ENCODE measurements at places on chromosomes 2 and 18. TPM values are rescaled to one million over a fixed set of nuclear protein-coding genes. Genes with fewer than 3 reads are reported as not detected.
A peak's percentile ranks its signal among the peaks of the same experiment; 100 is the strongest.

DNA sequence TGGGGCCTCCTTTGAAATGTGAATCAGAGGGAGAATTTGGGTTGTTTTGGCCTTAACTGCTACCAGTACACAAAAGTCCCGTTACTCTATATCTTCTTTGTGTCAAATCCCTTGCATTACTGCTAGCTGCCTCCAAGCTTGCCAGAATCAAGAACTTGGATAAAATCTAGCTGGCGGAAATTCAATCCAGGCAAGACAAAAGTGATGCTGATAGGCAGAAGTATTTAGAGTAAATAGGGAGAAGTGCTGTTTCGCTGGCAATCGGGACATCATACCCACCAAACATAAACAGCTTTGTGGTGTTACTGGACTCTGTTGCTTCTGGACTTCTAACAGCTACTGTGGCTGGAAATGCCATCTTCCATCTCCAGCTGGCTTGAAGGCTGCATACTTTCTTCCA, 2.5 kb downstream of the IFIH1 start:
- no peak for DNase-seq
- H3K4me3 ChIP-seq: peak overlapping the region; percentile 87
- peaks cover 66% of the 10 kb centered on the region for H3K4me1 ChIP-seq
- no peaks in the 10 kb centered on the region for H3K27me3 ChIP-seq

DNA sequence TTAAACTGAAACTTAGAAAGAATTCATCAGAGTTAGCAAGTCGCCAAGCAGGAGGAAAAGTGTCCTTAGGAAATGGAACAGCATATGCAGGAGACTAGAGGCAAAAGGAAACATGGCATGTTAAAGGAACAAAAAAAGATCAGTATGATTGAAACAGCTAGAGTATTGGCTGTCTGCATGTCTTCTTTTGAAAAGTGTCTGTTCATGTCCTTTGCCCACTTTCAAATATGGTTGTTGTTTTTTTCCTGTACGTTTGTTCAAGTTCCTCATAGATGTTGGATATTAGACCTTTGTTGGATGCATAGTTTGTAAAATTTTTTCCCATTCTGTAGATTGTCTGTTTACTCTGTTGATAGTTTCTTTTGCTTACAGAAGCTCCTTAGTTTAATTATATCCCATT, 161.6 kb downstream of the NR4A2 start:
- no peak overlapping the region for H3K4me3 ChIP-seq
- H3K4me1 ChIP-seq: no peaks in the 10 kb centered on the region
- H3K36me3 ChIP-seq: no peaks in the 10 kb centered on the region
- no peak overlapping the region for H3K27ac ChIP-seq

DNA sequence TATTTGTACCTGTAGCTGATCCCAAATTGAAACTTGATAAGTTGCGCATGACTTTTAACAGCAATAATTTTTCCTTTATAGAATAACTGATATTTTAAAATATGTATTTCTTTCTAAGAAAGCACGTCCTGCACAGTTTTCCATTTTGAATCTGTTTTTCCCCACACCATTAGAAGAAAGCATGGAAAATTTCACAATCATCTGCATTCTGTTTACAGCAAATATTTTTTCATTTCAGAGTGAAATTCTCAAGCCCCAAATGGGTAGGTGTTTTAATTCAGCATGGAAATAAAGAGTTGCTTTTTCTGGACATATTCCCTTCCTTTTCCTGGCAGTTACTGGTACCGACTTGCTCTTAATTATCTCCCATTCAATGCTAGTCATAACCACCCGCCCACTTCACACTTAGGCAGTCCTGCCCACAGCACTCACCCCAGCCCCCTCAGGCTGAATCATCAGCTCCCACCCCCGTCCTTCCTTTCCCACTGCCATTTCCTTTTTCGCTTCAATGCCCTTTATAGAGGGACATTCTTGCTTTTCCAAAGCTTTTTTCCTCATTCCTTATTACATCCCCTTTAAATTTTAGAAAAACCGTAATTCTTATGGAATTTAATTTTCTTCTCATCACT, 89.2 kb upstream of the GLS start:
- DNase-seq: no peak
- peaks cover 2% of the 10 kb centered on the region for H3K36me3 ChIP-seq
- peak overlapping the region; percentile 86 for H3K27ac ChIP-seq
- H3K4me1 ChIP-seq: peaks cover 66% of the 10 kb centered on the region

- H3K27me3 ChIP-seq: peaks cover 9% of the 10 kb centered on the region
- no peaks in the 10 kb centered on the region for H3K36me3 ChIP-seq
- DNase-seq: no peak
Observed at GRCh38 chr2:109560265-109560664, 53.5 kb downstream of the SEPTIN10 start.

DNA sequence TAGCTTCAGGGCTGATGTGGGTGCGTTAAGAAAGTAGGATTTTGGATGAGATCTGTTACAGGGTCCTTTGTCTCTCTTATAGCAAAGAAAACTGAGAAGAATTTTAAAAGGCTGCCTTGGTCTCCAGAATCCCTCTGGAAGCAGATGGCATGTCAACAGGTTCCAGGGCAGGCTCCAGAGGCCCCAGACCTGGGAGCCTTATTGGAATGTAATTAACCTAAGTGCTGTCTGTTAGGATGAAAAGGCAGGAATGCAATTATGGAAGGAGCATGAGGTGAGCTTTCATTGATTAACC, 97.2 kb upstream of the PKDCC start:
- H3K36me3 ChIP-seq: no peaks in the 10 kb centered on the region
- H3K4me3 ChIP-seq: no peak overlapping the region
- no peak overlapping the region for H3K27ac ChIP-seq
- no peaks in the 10 kb centered on the region for H3K4me1 ChIP-seq
- no peak for DNase-seq

The ITGB6 gene
- total RNA-seq: not detected

DNA sequence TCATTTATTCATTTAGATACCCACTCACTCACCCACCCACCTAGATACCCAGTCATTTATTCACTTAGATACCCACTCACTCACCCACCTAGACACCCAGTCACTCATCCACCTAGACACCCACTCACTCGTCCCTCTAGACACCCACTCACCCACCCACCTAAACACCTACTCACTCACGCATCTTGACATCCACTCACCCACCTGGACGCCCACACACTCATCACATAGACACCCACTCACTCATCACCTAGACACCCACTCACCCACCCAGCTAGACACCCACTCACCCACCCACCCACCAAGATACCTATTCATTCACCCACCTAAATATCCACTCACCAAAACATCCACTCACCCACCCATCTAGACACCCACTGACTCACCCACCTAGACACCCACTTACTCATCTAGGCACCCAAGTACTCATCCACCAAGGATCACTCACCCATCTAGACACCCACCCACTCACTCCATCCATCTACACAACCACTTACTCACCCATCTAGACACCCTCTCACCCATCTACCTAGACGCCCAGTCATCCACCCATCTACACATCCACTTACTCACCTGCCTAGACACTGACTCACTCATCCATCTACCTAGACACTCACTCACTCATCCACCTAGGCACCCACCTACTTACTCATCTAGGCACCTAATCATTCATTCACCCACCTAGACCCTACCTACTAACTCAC, 723.7 kb upstream of the RAB6C start:
- H3K27me3 ChIP-seq: no peaks in the 10 kb centered on the region
- H3K36me3 ChIP-seq: peaks cover 2% of the 10 kb centered on the region
- peak overlapping the region; percentile 73 for H3K27ac ChIP-seq
- H3K4me1 ChIP-seq: no peaks in the 10 kb centered on the region
- peak; percentile 15 for DNase-seq
- H3K4me3 ChIP-seq: no peak overlapping the region

The TUBB8B gene
- not detected for total RNA-seq

The DSC1 gene
- not detected for total RNA-seq

The IL37 gene
- not detected for total RNA-seq

GRCh38 chr18:2204736-2205135, 366.6 kb downstream of the METTL4 start:
- no peak overlapping the region for H3K27ac ChIP-seq
- no peaks in the 10 kb centered on the region for H3K4me1 ChIP-seq
- H3K36me3 ChIP-seq: no peaks in the 10 kb centered on the region
- H3K4me3 ChIP-seq: no peak overlapping the region

- no peak overlapping the region for H3K4me3 ChIP-seq
- peak; percentile 21 for DNase-seq
- no peak overlapping the region for H3K27ac ChIP-seq
- H3K27me3 ChIP-seq: no peaks in the 10 kb centered on the region
Observed at GRCh38 chr2:78977661-78978145, 47.8 kb upstream of the REG3G start.

The MDH1B gene
- total RNA-seq: 0.12 TPM

GRCh38 chr2:151575338-151575737, 158.9 kb downstream of the NEB start:
- no peak overlapping the region for H3K4me3 ChIP-seq
- no peaks in the 10 kb centered on the region for H3K36me3 ChIP-seq
- no peak overlapping the region for H3K27ac ChIP-seq
- no peaks in the 10 kb centered on the region for H3K4me1 ChIP-seq
- DNase-seq: no peak
